ENCODE measurements at places on chromosomes 11 and 22.

GRCh38 chr11:126405374-126405773, 49.9 kb downstream of the ST3GAL4 start:
- DNase-seq: no peak

GRCh38 chr11:122215244-122215992, 99.4 kb upstream of the BLID start:
- peak; percentile 92 for DNase-seq

DNA sequence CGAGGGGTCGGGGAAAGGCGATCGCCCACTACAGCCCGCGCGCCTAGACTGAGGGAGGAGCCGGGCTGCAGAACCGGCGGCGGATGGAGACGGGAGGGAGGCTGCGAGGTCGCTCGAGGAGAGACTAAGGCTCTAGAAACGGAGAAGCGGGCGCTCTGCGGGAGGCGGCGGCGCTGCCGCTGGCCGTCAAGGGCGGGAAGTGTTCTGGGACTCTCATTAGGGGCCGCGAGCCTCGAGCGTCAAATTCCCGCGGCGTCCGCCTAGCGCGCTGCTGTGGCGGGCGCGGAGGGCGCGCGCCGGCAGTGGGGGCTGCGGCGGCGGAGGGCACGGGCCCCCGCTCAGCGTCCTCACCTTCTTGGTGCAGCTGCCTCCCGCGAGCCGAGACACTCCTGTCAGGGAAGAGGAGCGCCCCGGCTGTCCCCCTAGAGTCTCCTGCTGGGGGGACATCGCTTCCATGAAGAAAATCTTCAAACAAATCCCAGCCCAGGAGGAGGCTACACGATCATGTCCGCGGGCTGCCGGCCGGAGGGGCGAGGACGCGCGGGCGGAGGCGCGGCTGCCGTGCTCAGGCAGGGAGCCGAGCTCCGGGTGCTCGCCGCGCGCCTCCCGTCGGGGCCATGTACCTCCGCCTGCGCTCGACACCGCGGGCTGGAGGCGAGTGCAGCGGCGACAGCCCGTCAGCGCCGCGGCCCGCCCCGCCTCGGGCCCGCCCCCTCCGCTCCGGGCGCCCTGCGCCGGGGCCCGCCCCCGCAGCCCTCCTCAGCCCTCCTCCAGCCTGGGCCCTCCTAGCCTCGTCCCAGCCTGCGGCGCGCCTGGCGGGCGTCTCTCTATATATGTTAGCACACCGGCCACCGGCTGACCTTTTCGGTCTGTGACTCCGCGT, at the start of gene ARHGAP20:
Gene ARHGAP20 (minus strand): TSS at position 662 of the 883 bp plus-strand sequence. CDS start 206 bp downstream, at position 456.
- DNase-seq: peak; percentile 73

DNA sequence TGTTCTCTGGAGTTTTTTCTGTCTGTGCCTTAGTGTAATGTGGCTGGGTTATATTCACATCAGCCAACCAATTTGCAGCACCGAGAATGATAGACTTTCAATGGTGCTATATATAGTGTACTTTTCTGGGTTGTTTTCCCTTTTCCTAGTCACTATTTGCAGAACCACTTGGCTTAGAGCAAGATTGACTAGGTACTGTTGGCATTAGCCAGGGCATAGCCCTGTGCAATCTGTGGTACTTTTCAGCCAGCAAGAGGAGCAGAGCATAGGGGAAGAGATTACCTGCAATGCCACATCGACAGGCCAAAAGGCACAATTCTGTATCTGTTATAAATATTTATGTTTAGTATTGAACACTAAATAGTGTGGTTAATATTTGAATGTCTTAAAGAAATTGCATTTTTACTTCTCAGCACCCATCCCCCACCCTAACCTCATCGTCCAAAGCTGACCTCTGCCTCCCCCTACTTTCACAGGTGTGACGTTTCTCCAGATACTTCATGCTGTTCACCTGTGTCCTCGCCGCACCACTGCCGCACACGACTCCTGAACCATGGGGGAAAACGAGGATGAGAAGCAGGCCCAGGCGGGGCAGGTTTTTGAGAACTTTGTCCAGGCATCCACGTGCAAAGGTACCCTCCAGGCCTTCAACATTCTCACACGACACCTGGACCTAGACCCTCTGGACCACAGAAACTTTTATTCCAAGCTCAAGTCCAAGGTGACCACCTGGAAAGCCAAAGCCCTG, 51.4 kb downstream of the MICAL2 start:
- DNase-seq: no peak

DNA sequence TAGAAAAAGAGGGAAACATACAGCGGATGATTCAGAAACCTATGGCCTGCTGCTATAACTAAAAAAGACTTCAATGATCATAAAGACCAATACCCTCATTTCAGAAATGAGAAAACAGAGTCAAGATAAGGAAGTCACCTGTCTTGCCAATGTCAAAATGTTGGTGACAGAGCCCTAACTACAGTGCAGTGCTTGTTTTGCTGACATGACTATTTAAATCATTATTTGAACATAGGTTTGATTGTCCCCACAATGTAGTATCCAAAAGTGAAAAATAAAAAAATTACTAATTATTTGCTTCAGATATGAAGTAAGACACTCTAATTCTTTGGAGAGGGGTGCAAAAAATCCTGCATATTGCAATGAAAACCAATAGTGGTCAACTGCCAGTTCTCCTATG, 115.7 kb downstream of the SOX6 start:
- DNase-seq: no peak

DNA sequence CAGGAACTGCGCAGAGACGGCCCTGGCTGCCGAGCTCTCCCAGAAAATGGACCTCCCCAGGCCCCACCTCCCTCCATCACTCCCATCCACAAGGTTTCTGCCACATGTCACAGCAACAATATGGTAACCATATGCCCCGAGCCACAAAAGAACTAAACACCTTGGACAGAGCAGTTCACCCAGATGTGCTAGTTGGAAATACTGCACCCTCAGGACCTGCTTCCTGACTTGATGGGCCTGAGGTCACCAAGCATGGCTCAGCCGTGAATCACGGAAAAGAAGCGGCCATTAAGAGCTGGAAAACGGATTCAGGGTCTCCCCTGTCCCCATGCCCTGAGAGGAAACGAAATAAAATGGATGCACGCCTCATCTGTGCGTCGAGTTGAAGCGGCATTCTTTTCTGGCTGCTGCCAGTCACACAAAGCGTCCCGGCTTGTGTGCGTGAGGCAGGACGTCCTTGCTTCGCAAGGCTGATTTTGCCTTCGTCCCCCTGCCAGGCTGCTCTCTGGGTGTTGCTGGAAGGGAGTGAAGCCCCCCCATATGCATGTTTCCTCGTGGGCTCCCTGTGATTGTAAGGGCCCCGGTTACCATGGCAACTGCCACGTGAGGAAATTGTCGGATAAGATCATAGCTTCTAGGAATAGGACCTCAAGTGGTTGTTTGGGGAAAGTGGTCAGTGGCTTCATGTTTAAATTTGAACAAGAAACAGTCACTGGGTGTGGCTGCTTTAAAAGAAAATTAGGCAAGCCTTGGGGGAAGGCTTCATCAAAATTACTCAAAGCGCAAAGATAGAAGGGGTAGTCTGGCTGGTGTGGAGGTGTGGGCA, 51.7 kb downstream of the FLI1 start:
- DNase-seq: peak; percentile 78

GRCh38 chr11:76424379-76424778, 20.4 kb upstream of the EMSY start:
- no peak for DNase-seq

DNA sequence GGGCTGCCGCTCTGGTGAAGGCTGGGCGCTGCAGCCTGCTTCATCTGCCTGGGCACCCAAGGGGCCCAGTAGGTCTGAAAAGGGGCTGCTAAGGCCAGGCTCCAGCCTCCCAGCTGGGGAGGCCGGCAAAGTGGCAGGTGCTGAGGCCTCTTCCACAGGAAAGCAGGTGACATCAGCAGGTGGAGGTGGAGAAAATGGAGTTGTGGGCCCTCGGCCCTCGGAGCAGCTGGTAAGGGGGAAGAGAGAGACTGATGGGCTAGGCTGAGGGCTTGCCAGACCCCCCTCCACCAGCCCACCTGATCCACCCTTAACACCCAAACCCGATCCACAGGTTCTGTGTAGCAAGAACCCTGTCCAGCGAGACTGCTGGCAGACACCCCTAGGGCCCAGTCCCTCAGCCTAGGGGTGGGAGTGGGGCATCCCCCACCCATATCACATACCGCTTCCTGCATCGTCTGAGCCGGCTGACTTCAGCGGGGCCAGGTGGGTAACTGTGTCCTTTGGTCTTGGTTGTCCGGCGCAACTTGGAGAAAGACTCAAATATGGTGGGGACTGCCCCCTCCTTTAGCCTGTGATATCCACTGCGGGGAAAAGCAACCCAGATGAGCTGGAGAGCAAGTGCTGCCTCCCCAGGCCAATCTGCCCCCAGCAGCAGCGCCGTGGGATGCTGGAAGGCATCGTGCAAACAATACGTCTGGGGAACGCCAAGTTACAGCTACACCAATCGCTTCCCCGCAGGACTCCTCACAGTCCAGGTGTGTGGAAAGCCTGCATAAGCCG, 1.5 kb downstream of the THAP7 start:
- DNase-seq: no peak

GRCh38 chr22:43957871-43958270, 2.6 kb downstream of the SAMM50 start:
- no peak for DNase-seq

- no peak for DNase-seq
Measured at GRCh38 chr22:49887064-49887451, 31.2 kb downstream of the ALG12 start.

DNA sequence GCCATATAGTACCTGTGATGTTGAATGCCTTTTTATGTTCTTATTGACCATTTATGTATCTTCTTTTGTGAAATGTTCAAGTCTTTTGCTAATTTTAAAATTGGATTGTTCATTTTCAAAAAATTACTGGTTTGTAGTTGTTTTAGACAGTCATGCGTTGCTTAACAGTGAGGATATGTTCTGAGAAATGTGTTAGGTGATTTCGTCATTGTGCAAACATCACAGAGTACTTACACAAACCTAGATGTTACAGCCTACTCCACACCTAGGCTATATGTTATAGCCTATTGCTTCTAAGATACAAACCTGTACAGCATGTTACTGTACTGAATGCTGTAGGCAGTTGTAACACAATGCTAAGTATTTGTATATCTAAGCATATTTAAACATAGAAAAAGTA, 32.5 kb downstream of the PDE3B start:
- DNase-seq: no peak

GRCh38 chr11:65303555-65303954, 11.1 kb upstream of the CDC42EP2 start:
- no peak for DNase-seq

DNA sequence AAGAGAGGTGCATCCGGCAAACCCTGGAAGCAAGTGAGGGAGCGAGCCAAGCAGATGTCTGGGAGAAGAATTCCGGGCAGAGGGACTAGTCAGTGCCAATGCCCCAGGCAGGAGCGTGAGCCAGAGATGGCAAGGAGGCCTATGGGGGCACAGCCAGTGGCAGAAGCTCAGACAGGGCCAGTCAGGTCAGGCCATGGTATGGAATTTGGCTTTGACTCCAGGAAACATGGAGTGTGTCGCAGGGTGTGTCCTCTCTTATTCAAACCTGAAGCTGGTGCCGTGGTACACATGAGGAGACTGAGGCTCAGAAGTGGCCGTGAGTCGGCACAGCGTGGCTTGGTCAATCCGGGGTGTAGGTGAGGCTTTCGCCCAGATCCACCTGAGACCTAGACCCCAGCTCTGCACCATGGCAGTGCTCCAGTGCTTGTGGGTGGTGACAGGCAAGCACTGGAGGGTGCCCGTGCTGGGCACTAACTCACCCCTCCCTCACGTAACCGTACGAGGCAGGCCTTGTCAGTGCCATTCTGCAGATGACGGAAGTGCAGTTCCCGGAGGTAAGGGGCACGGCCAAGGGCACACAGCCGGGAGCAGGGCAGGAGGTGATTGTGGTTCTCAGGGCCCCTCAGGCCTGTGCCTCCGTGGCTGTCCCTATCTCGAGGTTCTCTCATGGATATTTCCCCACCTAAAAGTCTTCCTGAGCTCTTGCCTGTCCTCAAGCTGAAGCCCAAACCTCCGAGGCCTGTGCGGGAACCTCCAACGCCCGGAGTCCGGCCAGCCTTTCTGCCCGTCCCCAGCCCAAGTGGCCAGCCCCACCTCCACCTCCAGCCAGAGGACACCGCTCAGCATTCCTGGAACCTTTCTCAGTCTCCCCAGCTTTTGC, 10.6 kb upstream of the SPI1 start:
- DNase-seq: no peak

DNA sequence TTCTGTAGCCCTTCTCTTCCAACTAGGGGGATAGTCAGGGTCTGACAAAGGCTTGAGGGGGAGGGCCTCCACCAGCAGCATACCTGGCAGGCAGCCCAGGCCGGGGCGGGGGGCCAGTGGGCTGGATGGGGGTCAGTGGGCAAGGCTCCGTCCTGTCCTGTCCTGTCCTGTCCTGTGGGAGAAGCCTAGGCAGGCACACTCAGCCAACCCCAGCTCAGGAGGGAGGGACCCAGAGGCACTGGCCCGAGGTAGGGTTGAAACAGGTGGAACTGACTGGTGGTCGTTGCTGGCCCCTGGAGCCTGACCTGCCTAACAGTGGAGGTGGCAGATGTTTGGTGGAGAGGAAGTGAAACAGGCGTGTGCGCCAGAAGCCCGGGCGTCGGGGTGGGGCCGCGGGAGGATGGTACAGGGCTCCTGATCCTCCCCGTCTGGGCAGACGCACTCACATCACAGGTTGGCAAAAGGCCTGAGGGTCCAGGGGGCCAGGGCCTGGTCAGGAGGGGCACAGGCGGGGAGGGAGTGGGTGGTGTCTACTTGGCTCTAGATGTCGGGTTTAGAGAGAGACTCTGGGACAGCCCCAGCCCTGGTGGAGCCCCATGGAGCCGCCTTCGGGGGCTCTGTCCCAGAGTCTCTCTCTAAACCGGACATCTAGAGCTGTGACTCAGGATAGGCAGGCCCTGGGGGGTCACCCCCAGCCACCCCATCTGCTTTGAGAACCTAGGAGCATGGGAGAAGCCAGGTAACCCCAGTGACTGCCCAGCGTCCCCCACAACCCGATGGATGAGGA, 32.5 kb upstream of the GRAMD4 start:
- DNase-seq: no peak

- no peak for DNase-seq
Measured at GRCh38 chr11:1843796-1844195, 5.0 kb downstream of the TNNI2 start.

- no peak for DNase-seq
Measured at GRCh38 chr22:50548040-50548920, 2.6 kb downstream of the KLHDC7B start.

- DNase-seq: peak; percentile 44
Measured at GRCh38 chr11:86620891-86621521, 51.4 kb downstream of the ME3 start.

GRCh38 chr11:110308071-110308470, 11.7 kb upstream of the RDX start:
- DNase-seq: no peak

- no peak for DNase-seq
Measured at GRCh38 chr11:121393855-121394254, 58.3 kb upstream of the SORL1 start.

All from AG08395 (cell line).